Activated T-cell treated with anti-CD3 and anti-CD28 coated beads for 24 hours (primary cell): ENCODE measurements at places on chromosomes 1 and 21.

DNA sequence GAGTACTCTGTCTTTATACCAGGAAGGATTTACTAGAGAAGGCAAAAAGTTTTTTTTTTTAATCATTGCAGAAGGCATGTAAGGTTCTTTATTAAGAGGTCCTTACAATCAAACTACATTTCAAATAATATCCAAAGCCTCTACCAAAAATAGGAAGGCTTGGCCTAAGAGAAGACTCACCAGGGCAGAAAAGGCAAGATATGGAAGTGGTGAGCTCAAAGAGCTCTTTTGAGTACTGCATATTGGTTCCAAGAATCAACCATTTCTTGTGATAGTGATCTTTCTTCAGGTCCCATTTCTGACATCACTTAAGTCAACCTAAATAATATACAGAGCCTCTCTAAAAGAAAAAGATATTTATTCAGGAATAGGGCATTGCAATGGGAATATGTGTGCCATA lies 153.2 kb downstream of the FASLG start:
- DNase-seq = no peak

- DNase-seq = no peak
Measured at GRCh38 chr1:229408458-229409037, 25.3 kb downstream of the ACTA1 start.

- DNase-seq = no peak
Measured at GRCh38 chr1:143735764-143736461, 235.9 kb downstream of the FAM72C start.

- no peak for DNase-seq
Measured at GRCh38 chr21:28827422-28827821, 165.3 kb downstream of the LTN1 start.

- no peak for DNase-seq
Measured at GRCh38 chr1:94946886-94947285, 20.0 kb upstream of the CNN3 start.

GRCh38 chr1:157457279-157457678 lies 95.0 kb downstream of the FCRL5 start:
- no peak for DNase-seq

DNA sequence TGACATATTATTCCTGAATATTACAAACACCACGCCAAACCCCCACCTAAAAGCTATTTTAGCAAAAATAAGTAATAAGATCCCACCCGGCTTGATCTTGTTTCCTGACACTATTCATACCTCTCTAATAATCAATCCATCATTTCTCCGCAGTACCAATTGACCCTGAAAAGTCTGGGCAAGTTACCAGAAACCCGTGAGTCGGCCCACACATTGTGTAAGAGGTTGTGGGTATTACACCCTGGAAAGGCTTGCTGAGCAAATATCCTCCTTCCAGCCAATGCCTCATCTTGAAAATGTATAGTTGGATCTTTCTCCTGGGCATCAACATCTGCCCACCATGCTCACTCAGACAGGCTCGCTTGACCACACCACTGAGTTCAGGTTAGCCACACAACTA lies 451.0 kb downstream of the TTLL7 start:
- no peak for DNase-seq

- DNase-seq = no peak
Measured at GRCh38 chr1:59229138-59229537, 67.8 kb upstream of the FGGY start.

- DNase-seq = no peak
Measured at GRCh38 chr1:21258331-21259134, 31.7 kb downstream of the ECE1 start.
